ENCODE measurements at places on chromosomes 1 and 21.

GRCh38 chr1:156401041-156401574, 32.1 kb downstream of the RHBG start:
- no peak for DNase-seq

- no peak for DNase-seq
These were observed 31.6 kb downstream of the IGSF5 start for GRCh38 chr21:39776589-39776988.

- no peak for DNase-seq
These were observed 175.6 kb upstream of the HP1BP3 start for GRCh38 chr1:20962576-20963258.

- DNase-seq, result no peak
These were observed 30.0 kb downstream of the SOX13 start for GRCh38 chr1:204102739-204103430.

DNA sequence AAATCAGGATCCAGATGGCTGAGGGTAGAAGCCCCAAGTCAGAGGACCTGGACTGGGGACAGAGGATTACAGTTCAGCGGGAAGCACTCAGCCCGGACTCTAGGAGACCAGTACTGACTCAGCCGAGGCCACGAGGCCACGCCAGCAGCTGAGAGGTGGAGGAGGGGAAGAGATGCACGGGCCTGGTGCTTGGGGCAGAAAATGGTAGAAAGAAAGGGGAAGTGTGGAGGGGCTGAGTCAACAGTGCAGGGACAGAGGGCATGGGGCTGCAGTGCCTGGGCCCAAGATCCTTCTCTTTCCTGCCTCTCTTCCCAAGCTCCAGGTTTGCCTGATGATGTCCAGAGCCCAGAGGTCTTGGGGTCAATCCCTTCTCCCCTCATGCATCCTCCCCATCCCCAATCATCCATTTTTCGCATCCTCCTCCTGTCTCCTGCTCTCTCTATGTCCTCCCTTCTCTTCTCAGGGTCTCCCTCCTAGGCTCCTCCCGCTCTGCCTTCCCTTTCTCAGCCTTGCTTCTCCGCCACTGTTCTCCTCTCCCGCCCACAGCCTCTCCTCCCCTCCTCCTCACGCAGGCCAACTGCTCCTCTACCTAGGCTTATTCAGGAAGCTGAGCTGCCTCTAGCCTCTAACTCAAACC, 7.7 kb downstream of the ARHGEF2 start:
- DNase-seq, result peak; percentile 68

GRCh38 chr1:117112047-117112717, 9.4 kb downstream of the TRIM45 start:
- DNase-seq, result no peak

GRCh38 chr1:220149742-220150141, 55.8 kb downstream of the IARS2 start:
- no peak for DNase-seq

DNA sequence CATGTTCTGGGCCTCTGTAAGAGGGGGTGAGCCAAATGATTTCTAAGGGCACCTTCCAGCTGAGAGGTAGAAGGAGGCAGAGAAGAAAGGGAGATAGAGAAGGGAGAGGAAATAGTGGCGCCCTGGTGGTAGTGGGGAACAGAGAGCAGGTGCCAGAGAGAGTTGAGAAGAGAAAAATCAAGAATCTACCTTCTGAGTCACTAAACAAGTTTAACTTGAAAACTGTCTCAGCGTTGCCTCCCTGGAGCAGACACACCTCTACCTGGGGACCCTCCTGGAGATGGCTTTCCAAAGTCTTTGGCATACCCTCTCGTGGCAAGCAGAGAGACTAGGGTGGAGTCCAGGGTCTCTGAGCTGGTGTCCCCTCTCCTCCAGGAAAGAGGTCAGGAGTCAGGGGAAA, 1.1 kb upstream of the SLC45A3 start:
- no peak for DNase-seq

- DNase-seq, result no peak
These were observed 262.1 kb downstream of the BRINP2 start for GRCh38 chr1:177432897-177433296.

- no peak for DNase-seq
These were observed at the start of gene GRHL3 for GRCh38 chr1:24319312-24319863. GRHL3 (plus strand) TSS chr1:24319357; CDS start chr1:24319552, 195 bp downstream.

DNA sequence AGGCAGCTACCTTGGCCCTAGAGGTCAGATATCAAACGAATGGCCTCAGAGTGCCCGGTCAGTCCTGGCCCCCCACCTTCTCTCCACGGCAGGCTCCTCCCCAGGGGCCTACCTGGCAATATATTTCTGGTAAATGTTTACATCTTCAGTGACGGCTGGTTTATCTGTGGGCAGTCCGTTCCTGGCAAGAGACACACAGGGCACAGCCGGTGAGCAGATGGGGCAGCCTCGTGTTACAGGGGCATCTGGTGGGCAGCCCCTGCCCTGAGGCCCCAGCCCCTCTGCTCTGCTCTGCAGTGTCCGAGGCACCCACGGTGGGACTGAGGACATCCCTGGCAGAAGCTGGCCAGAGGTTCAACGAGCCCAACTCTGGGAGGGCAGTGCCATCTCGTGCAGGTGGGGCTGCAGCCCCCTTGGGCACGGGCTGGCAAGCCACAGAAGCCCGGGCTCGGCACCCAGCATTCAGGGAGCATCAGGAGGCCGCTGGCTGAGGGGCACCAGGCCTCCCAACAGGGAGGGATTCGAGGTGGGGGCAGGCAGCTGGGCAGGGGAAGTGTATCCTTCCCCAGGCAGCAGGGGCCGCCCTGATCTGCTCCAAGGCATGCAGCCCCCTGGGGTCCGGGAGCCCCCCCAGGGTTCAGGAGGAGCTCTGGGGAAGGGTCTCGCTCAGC, 137.9 kb downstream of the CASZ1 start:
- DNase-seq, result no peak

GRCh38 chr21:44071359-44072104, 35.7 kb upstream of the PWP2 start:
- DNase-seq, result no peak

GRCh38 chr1:11204396-11205190, 15.4 kb downstream of the ANGPTL7 start:
- DNase-seq, result no peak

- no peak for DNase-seq
These were observed 9.3 kb downstream of the CBR1 start for GRCh38 chr21:36079010-36079649.

- DNase-seq, result no peak
These were observed 41.2 kb downstream of the MAP3K21 start for GRCh38 chr1:233368789-233369130.

- DNase-seq, result no peak
These were observed 13.4 kb downstream of the DAB1 start for GRCh38 chr1:57410508-57410907.

- DNase-seq, result no peak
These were observed 259.4 kb downstream of the BACH1 start for GRCh38 chr21:29557931-29558725.

- no peak for DNase-seq
These were observed 57.0 kb downstream of the PTP4A2 start for GRCh38 chr1:31880957-31881687.

GRCh38 chr21:41074396-41075184, 93.4 kb upstream of the BACE2 start:
- DNase-seq, result no peak

DNA sequence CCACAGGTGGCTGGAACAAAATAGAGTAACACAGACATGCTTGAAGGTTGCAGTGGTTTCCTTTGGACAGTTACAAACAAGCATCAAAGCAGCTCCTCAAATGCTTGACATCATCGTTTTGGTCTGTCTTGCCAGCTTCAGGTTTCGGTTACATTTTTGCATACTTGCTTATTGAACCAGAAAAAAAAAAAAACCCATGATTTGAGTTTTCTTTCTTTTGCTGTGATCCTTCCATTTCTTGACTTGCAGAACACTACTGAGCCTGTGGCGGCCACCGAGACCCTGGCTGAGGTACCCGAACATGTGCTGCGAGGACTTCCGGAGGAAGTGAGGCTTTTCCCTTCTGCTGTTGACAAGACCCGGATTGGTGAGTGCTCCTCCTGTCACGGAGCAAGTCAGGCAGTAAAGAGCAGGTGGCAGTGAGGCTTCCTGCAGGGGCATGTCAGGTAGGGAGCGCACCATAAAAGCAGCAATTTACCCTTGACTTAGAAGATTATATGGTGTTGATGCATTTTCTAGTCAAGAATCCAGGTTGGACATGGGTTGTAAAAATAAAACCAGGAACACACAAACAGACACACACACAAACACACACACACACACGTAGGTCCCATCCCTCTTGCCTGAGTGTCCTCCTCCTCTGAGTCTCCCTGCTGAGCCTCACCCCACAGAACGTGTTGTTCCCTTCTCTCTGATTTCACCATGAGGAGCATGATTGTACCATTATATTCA, 30.9 kb downstream of the PRDM2 start:
- no peak for DNase-seq

DNA sequence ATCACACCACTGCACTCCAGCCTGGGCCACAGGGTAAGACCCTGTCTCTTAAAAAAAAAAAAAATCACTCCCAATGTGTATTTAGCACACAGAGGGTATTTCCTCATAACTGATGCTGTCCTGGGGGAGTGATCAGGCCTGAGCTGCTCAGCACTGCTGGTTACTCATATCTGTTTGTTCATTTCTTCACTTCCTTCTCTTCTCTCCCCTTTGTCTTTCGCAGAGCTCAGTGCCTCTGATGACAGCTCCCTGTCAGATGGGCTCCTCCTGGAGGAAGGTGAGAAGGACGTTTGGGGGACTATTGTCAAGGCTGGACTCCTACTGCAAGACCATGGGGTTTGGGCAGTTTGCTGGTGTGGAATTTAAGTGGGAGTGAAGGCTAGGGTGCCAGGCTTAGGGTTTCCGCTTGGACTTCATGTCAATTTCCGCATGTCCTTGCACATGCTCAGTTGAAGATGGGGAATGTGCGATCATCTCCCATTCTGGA, 13.0 kb downstream of the INAVA start:
- DNase-seq, result no peak

DNA sequence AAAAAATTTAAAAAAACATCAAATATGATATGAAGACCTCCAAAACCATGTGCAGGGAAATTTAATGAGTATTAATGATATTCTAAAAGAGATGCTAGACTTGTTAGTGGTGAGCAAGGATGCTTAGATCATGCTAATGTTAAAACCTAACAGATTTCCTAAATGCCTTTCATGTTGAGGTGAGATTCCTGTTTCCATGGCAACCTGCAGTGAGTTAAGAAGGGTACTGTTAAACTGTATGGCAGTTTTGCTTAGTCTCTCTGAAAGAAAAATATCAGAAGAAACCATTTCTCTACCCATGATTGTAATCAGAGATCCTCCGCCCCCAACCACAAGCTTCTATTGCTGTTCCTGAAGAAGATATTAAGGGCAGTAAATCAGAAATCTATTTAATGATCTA, 321.6 kb upstream of the LRRC7 start:
- DNase-seq, result no peak

DNA sequence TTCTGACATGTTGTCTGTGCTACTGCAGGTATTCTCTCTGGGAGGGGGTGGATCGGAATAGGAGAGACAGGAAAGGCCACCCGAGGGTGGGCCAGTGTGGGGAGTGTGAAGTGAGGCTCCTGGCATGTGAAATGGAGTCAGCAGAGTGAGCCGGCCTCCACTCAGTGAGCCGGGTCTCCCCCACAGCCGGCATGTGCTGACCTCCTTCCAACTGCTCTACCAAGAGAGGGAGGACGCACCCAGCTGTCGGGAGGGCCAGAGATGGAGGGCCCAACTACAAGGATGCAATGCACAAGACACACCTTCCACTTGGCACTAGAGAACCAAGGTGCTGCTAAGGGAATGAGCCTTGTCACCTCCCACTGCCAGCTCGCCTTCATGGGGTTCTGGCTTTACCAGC, 28.2 kb upstream of the CLSTN1 start:
- no peak for DNase-seq

- DNase-seq, result peak; percentile 87
These were observed 228.2 kb upstream of the USP24 start for GRCh38 chr1:55443175-55443915.

DNA sequence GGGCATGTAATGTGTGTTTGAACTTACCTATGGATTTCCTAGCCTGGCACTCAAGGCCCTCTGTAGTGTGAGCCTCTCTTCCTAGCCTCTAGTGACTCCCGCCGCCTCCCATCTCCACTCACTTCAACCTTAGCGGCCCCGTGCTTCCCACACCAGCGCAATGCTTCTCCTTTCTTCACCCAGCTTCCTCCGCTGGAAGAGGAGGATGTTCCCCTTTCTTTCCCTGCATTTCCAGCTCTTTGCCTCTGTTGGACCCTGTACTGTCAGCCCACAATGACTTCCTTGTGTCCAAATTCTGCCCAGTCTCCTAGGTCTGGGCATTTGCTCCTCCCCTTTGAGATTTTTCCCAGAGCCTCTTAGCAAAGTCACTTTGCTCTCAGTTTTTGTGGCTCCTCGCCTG, 138.1 kb upstream of the IRF2BP2 start:
- DNase-seq, result no peak

DNA sequence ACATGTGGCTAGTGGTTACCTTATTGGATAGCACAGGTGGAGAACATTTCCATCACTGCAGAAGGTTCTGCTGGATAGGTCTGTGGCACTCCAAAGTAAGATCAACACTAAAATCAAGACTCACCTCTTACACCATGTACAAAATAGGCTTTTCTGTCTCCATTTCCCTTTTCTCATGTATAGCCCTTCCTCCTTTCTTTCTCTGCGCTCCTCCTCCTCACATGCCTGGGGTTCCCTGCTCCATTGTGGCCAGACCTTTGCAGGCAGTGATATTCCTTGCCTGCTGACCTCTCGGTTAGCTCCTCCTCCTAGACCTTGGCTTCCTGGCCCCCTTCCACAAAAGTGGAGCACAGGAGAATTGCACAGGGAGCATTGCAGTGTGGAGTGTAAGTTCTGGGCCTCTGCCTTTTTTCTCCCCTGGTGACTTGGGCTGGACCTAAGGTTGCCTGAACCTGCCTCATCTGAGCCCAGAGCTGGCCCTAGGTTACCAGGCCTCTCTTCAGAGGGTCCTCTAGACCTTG, 33.2 kb upstream of the RBM15 start:
- DNase-seq, result no peak
